Uterus (tissue), 4 donors: ENCODE measurements at places on chromosomes 16 and 17. TPM values are rescaled to one million over a fixed set of nuclear protein-coding genes. Genes with fewer than 3 reads are reported as not detected.

DNA sequence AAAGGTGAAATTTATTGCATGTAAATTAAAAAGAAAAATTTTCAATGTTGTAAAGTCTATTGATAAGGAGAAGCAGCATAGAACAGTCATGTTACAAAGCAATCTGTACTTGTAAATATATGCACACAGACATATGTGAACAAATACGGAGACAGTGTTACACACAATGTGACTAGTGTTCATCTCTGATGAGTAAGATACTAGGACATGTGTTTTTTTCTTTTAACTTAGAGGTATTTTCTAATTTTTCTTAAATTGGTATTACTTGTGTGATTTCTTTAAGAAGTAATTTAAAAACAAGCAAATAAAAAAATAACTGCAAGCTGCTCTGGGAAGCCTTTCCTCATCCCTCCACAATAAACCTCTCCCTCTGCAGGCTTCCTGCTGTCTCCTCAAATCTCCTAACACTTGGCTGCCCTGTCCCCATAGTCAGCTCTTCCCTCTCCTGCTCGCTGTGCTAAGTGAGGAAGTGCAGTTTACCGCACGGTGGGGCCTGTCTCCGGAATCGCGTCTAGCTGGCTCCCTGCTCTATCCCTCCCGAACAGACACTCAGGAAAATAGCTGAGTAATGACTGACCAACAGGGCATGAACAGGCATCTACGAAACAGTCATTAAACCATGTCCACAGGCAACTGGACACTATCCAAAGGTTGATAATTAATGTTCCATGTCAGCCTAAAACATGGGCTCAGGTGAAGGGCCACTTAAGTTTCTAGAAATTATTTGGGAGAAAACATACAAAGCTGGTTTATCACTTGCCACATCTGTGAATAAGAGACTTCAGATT, 35.9 kb downstream of the CMTM4 start:
- peak overlapping the region; percentile 80 for H3K27ac ChIP-seq
- DNase-seq, result peak; percentile 67
- no peak overlapping the region for H3K4me3 ChIP-seq
- no peaks in the 10 kb centered on the region for H3K27me3 ChIP-seq
- no peaks in the 10 kb centered on the region for H3K36me3 ChIP-seq

DNA sequence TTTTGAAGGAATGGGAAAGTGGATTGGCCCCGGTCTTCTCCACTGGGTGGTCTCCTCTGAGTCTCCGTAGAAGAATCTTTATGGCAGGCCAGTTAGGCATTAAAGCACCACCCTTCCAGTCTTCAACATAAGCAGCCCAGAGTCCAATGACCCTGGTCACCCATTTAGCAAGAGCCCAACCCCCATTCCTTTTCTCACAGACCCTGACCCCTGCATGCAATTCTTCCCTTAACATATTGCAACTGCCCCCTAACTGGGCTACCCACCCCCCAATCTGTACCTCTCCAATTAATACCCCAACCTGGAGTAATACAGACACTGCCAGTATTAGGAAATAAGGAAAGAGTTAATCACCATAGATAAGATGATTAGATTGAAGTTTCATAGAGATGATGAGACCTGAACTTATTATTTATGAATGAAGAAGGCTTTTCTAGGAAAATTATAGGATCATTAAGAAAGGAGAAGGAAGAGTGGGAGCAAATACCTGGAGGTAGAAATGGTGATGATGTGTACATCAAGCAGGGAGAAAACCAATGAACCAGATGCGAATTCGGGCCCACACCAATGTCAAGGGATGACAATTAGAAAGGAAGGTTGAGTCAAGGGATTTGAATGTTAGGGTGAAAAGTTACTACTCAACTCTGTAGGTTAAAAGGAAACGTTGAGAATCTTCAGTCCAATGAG, 2.4 kb downstream of the CCL2 start:
- H3K36me3 ChIP-seq, result no peaks in the 10 kb centered on the region
- DNase-seq, result no peak
- H3K4me1 ChIP-seq, result peaks cover 7% of the 10 kb centered on the region
- no peak overlapping the region for H3K4me3 ChIP-seq
- no peaks in the 10 kb centered on the region for H3K27me3 ChIP-seq

DNA sequence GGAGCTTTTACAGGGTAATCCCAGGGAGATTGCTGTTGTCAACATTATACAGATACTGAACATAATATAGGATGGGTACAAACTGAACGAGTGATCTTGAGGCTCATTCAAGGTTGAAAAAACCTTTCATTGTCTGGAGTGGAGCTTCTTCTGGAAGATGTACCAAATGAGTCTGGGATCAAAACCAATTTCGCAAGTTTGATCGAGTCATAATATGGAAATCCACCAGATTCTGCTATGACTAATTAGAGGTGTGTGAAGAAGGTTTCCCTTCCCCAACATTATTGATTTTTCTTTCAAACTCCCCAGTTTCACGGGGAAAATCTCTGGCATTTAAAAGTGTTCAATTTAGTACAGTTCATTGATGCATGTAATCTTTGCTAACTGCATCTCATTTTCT, 324.1 kb downstream of the ZFHX3 start:
- no peak for DNase-seq
- no peaks in the 10 kb centered on the region for H3K4me1 ChIP-seq
- no peaks in the 10 kb centered on the region for H3K27me3 ChIP-seq

DNA sequence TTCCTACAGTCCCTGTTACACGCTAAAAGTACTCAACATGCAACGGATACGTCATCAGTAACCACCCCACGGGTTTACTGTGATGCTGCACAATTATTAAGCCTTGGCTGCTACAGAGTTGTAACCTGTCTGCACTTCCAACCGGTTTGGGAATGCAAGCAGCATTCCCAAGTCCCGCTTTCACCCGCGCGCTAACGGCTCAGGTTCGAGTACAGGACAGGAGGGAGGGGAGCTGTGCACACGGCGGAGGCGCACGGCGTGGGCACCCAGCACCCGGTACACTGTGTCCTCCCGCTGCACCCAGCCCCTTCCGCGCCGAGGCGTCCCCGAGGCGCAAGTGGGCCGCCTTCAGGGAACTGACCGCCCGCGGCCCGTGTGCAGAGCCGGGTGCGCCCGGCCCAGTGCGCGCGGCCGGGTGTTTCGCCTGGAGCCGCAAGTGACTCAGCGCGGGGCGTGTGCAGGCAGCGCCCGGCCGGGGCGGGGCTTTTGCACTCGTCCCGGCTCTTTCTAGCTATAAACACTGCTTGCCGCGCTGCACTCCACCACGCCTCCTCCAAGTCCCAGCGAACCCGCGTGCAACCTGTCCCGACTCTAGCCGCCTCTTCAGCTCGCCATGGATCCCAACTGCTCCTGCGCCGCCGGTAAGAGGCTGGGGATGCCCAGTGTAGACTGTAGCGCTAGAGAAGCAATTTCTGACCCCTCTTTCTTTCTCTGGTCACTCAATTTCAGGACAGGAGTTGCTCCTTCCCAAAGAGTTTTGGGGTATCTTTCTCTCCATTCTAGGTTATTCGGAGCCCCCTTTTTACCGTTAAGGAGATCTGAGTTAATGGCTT, at the start of gene MT2A:
Gene MT2A, plus strand, starts transcription at position 542 of the 833 bp plus-strand sequence. Its CDS starts 72 bp downstream, at position 614.
- H3K36me3 ChIP-seq, result no peaks in the 10 kb centered on the region
- H3K4me1 ChIP-seq, result peaks cover 7% of the 10 kb centered on the region
- no peaks in the 10 kb centered on the region for H3K27me3 ChIP-seq
- DNase-seq, result peak; percentile 94
- peak within 1 kb of the TSS; percentile 49 for H3K4me3 ChIP-seq

DNA sequence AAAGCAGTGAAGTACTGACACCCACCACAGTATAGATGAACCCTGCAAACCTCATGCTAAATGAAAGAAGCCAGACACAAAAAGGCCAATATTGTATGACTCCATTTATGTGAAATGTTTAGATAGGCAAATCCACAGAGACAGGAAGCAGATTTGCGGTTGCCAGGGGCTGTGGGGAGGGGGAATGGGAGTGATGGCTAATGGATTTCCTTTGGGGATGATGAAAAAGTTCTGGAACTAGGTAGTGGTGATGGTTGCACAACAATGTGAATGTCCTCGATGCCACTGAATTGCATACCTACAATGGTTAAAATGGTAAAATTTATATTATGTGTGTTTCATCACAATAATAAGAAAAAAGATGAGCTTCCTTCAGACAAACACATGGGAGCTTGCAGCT, 28.4 kb upstream of the WFIKKN2 start:
- H3K27me3 ChIP-seq, result no peaks in the 10 kb centered on the region
- no peaks in the 10 kb centered on the region for H3K4me1 ChIP-seq
- no peak overlapping the region for H3K27ac ChIP-seq
- no peak for DNase-seq
- H3K36me3 ChIP-seq, result no peaks in the 10 kb centered on the region

GRCh38 chr17:81513753-81514488, 1.3 kb upstream of the ACTG1 start:
- H3K4me3 ChIP-seq, result peak overlapping the region; percentile 98
- H3K27me3 ChIP-seq, result no peaks in the 10 kb centered on the region
- H3K36me3 ChIP-seq, result no peaks in the 10 kb centered on the region
- peaks cover 3% of the 10 kb centered on the region for H3K4me1 ChIP-seq
- peak overlapping the region; percentile 100 for H3K27ac ChIP-seq

DNA sequence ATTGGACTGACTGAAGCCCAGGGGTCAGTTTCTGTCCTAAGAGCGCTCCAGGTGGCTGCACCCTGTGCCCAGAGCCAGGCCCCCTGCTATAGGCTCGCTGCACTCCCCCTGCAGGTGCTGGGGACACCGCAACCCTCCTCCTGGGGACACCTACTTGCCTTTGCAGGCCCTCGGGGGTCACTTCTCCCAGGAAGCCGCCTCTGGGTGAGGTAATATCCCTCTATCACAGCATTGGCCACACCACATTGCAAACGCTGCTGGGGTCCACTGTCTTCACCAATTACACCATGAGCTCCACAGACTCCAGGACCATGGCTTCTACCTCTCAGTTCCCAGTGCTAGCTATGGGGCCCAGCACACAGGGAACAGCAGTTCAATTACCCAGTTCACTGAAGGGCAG, 14.9 kb downstream of the USP36 start:
- H3K27me3 ChIP-seq, result no peaks in the 10 kb centered on the region
- H3K36me3 ChIP-seq, result no peaks in the 10 kb centered on the region
- H3K4me3 ChIP-seq, result no peak overlapping the region
- no peak for DNase-seq

GRCh38 chr17:6305613-6306360, 129.1 kb downstream of the AIPL1 start:
- no peak overlapping the region for H3K27ac ChIP-seq
- no peaks in the 10 kb centered on the region for H3K4me1 ChIP-seq
- H3K4me3 ChIP-seq, result no peak overlapping the region
- no peak for DNase-seq

DNA sequence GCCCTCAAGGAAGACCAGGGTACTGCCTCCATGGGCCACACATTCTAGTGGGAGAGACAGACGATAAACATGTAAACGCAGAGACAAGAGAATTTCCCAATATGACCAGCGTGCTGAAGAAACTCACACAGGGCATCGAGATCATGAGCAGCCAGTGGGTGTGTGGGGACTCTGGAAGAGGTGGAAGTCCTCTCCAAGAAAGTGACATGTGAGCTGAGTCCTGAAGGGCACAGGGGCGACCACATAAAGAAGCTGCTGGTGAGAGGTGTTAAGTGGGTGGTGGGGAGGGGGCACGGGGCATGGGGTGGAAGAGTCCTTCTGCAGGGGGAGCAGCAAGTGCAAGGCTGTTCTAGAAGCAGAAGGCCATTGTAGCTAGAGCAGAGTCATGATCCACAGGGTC, 21.0 kb upstream of the RAP1GAP2 start:
- H3K4me1 ChIP-seq, result no peaks in the 10 kb centered on the region
- no peak overlapping the region for H3K27ac ChIP-seq
- H3K4me3 ChIP-seq, result no peak overlapping the region
- no peaks in the 10 kb centered on the region for H3K36me3 ChIP-seq
- peaks cover 7% of the 10 kb centered on the region for H3K27me3 ChIP-seq

GRCh38 chr17:38608648-38609047, 2.9 kb upstream of the SRCIN1 start:
- H3K27me3 ChIP-seq, result peaks cover 14% of the 10 kb centered on the region
- H3K4me3 ChIP-seq, result no peak overlapping the region
- no peaks in the 10 kb centered on the region for H3K36me3 ChIP-seq
- H3K4me1 ChIP-seq, result no peaks in the 10 kb centered on the region
- no peak for DNase-seq

GRCh38 chr16:3952737-3953131, 72.2 kb upstream of the CREBBP start:
- no peaks in the 10 kb centered on the region for H3K36me3 ChIP-seq
- no peak overlapping the region for H3K4me3 ChIP-seq
- no peak overlapping the region for H3K27ac ChIP-seq
- no peaks in the 10 kb centered on the region for H3K27me3 ChIP-seq
- no peak for DNase-seq
- H3K4me1 ChIP-seq, result no peaks in the 10 kb centered on the region

GRCh38 chr17:4293572-4293971, 29.8 kb upstream of the ANKFY1 start:
- no peaks in the 10 kb centered on the region for H3K27me3 ChIP-seq
- no peak overlapping the region for H3K27ac ChIP-seq
- no peak overlapping the region for H3K4me3 ChIP-seq
- H3K4me1 ChIP-seq, result no peaks in the 10 kb centered on the region
- no peak for DNase-seq
- H3K36me3 ChIP-seq, result no peaks in the 10 kb centered on the region

ZNF830 gene
- total RNA-seq, result 17.2 TPM

HOXB3 gene
- total RNA-seq, result 24.7 TPM

CCL7 gene
- not detected for total RNA-seq

KRT33A gene
- total RNA-seq, result not detected

TP53TG3B gene
- not detected for total RNA-seq

TNP2 gene
- total RNA-seq, result not detected

ACSM2B gene
- total RNA-seq, result not detected

ZSCAN10 gene
- total RNA-seq, result not detected
